ENCODE measurements at places on chromosomes 7 and 10.

DNA sequence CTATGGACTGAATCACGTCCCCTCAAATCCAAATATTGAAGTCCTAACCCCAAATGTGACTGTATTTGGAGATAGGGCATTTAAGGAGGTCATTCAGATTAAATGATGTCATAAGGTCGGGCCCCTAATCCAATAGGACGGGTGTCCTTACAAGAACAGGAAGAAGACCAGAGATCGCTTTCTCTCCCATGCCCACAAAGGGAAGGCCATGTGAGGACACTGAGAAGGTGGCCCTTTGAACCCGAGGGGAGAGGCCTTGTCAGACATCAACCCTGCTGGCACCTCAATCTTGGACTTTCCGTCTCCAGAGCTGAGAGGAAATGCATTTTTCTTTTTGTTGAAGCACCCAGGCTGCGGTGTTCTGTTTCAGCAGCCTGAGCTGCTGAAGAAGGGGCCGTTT, 72.3 kb upstream of the KLF6 start:
- no peak for DNase-seq

DNA sequence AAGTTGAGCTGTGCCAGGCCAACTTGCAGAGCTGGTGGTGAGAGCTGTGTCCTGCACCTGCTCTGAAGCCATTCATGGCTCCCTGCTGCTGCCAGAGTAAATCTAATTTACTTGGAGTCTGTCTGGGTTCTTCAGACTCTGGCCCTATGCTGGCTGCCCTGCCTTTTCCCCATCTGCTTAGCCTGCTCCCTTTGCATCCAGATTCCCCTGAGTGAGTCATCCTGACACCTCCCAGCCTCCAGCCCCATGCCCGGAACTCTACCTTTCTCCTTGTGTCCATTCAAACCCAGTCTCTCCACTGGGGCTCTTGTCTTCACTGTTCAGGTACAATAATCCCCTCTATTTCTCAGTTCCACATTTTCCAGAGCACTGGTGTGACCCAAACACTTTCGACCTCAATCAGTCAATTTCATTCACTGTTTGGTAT, 434.4 kb upstream of the ZMIZ1 start:
- DNase-seq: no peak

DNA sequence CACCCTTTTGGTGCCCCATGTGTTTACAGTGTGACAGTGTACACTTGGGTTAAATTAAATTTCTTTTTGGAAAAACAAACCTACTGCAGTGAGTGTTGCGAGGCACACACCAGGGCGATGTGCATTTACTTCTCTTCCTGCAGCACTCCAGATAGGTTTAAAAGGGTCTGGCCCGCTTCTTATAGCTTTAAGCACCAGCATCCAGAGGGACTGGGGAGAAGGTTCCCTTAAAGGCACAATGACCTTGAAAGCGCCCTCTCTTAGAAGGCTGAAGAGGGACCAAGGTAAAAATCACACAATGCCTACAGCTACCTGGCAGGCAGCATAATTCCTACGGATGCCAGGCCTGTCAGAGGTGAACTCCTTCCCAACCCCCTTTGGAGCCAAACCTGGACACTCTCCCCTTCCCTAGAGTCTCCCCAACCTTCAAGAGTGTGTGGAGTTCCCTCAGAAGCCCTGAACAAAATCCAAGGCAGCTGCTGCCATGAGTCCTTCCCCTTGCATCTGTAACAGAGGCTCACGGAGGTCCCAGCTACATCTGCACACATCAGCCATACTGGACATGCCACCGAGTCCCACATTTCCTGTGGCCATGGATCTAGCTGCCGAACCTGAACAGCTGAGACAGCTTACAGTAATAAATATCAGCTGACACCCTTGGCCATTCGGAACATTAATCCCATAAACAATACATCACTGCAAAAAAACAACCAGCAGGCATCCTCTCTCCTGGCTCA, 33.2 kb downstream of the TRIM8 start:
- DNase-seq: no peak

- no peak for DNase-seq
Measured at GRCh38 chr7:36272211-36272566, 117.5 kb upstream of the ANLN start.

DNA sequence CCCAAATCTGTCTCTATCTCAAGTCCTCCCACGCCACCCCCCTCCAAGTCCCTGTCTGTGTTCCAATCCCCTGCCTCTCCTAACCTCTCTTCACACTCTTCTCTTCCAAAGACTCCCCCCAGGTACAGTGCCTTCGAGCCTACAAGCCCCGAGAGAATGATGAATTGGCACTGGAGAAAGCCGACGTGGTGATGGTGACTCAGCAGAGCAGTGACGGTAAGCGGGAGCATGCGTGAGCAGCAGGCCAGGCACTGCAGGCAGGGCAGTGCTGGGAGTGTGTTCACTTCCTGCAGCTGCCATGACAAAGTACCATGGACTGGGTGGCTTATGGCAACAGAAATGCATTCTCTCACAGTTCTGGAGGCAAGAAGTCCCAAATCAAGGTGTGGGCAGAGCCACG, 23.4 kb downstream of the ARHGEF5 start:
- no peak for DNase-seq

DNA sequence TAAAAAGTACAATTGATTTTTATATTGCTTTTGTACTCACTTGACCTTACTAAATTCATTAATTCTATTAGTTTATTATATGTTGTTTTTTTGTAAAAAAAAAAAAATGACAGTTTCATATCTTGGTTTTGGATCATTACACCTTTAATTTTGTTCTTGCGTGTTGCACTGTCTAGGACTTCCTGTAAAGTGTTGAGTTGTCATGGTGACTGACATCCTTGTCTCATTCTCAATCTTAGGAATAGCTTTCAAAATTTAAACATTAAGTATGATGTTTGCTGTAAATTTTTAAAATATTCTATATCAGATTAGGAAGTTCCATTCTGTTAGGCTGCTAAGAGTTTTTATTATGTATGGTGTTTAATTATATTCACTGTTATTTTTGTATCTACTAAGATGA, 139.1 kb downstream of the ARHGAP12 start:
- no peak for DNase-seq

- DNase-seq: no peak
Measured at GRCh38 chr7:100475549-100475948, 3.5 kb downstream of the TSC22D4 start.

GRCh38 chr7:139284252-139284896, 53.3 kb downstream of the UBN2 start:
- DNase-seq: no peak

- DNase-seq: no peak
Measured at GRCh38 chr7:108650467-108650866, 80.8 kb downstream of the DNAJB9 start.

Measured in progenitor cell of endocrine pancreas (in vitro differentiated cells).